ENCODE measurements at places on chromosomes 16 and 17.

GRCh38 chr16:89922477-89922883 is 662 bp upstream of the TUBB3 start:
- peak; percentile 61 for DNase-seq

- DNase-seq, result no peak
Measured at GRCh38 chr17:2718150-2718938, 6.8 kb upstream of the CLUH start.

GRCh38 chr16:67723151-67723910 is 4.2 kb upstream of the GFOD2 start:
- no peak for DNase-seq

DNA sequence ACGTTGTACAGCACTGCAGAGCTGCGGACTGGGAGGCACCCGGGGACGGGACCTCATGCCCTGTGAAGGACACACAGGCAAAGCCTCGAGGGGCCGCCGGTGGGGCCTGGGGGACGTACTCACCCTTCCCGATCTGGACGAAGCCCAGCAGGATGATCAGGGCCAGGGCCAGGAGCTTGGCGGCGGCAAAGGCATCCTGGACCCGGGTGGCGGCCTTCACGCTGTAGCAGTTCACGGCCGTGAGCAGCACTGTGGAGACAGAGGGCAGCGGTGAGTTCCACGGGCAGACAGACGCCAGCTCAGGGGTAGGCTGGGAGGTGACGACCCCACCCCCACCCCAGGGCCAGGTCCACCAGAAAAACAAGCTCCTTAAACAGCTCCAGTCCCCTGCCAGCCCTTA is 17.7 kb downstream of the SLC7A5 start:
- DNase-seq, result no peak

DNA sequence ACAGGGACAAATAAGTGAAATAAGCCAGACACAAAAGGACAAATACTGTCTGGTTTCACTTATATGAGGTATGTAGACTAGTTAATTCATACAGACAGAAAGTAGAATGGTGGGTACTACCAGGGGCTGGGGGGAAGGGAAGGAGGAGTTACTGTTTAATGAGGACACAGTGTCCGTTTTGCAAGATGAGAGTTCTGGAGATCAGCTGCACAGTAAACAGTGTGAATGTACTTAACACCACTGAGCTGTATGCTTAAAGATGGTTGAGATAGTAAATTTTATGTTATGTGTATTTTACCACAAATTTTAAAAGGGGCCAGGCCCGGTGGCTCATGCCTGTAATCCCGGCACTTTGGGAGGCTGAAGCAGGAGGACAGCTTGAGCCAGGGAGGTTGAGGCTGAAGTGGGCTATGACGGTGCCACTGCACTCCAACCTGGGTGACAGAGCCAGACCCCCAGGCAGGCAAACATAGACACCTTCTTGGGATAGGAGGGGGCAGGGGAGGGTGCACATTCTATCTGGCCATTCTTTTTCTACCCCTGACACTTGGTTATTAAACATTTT is 23.5 kb downstream of the LRRC75A start:
- DNase-seq, result no peak

- DNase-seq, result no peak
Measured at GRCh38 chr16:2210386-2211365, at the start of gene BRICD5. Gene BRICD5 (minus strand): TSS chr16:2210863. CDS start chr16:2210833, 30 bp downstream.

GRCh38 chr16:87963400-87963799 is 12.2 kb downstream of the BANP start:
- peak; percentile 78 for DNase-seq

GRCh38 chr16:89192956-89193575 is 7.3 kb downstream of the SLC22A31 start:
- peak; percentile 48 for DNase-seq

GRCh38 chr16:81995651-81996050 is 15.6 kb downstream of the SDR42E1 start:
- DNase-seq, result no peak

DNA sequence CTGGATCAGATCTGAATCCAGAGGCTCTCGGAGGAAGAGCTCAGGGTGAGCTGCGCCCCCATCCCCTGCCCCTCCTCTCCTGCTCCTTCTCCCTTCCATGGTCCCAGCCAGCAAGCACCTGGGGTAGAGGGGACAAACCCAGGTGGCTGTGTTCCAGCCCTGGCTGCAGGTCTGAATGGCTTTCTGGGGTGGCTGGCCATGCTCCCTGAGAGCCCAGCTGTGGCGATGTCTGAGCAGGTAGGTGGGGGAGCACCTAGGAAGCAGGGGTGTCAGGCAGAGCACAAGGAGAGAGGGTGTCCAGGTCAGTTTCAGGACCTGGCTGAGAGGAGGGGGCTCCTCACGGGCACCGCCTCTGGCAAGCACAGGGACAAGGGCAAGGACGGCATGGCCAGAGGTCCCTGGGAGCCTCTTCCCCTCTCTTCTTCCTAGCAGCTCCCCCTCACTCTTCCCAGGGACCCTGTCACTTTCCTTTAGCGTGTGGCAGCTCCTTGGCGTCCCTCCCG is 310.0 kb downstream of the SEC14L1 start:
- no peak for DNase-seq

DNA sequence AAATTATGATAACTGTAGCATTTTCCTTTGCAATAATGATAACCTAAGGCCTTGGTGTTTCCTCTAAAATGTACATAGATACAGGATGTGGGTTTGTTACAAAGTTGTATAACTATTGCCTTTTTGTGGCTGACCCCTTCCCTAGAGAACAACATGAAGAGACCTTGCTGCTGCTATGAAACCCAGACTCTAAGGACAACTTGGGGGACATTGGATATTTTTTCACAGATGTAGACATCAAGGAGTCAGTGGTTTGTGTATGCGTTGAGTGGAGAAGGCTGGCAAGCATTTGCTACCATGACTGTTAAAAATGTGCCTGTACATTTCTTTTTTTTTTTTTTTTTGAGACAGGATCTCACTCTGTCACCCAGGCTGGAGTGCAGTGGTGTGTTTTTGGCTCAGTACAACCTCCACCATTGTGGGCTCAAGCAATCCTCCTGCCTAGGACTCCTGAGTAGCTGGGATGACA is 12.3 kb downstream of the HMOX2 start:
- DNase-seq, result peak; percentile 33

DNA sequence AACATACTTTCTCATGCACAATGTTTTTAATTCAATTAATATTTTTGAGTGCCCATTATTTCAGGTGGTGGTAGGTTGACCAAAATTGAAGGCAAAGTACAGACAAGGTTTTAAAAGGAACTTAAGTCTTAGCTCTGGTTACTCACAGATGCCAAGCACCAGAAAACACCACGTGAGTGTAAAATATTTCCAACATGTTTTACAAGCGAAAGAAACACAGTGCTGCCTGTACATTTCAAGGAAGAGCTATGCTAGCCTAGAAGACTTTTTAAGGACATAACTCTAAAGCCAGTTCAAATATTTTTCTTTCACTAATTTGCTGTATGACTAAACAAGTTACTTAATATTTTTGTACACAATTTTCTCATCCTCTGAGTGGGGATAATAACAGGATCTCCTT is 736.4 kb upstream of the GOT2 start:
- DNase-seq, result no peak

DNA sequence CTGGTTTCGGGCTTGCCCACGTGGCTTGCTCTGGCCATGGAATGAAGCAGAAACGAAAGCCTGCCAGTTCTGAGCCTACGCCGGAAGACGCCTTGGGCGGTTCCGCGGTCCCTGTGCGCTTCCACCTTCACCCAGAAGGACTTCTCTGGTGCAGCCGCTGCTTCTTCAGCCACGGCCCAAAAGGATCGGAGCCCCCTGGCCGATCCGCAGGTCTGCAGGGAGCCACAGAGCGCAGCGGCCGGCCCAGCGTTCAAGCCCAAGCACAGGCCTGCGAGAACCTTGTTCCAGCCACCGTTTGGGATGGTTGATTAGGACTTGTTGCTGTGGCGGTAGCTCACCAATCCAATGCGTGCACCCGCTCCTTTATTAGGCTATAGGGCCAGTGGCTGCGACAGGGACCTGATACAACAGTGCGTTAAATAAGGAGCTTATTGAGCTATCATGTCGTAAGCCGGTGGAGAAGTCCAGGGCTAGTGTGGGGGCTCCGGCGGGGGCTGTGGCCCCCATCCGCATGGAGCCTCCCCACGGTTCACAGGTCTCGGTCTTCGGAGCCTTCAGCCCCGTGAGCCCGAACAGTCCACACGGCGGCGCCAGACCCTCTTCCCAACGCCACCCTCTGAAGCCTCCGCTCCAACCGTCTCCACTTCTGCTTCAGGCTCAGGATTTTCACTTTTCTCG is 10.2 kb upstream of the MPP2 start:
- DNase-seq, result peak; percentile 66

DNA sequence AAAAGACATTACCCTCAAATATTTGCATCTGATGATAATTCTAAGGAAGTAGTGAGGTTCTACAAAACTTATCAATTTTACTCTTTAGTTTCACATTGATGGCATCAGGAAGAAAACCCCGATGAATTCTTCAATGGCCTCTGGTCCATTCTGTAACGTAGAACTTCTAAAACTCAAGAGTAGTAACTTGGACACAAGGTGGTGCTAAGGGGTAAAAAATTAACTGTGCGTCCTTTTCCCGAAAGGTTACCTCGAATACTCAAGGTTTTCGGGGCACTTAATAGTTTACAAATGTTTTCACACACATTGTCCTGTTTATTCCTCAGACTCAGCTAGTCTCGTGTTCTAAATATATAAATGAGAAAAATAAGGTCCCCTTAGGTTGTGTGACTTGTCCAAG is 517.3 kb upstream of the ZFHX3 start:
- DNase-seq, result no peak

DNA sequence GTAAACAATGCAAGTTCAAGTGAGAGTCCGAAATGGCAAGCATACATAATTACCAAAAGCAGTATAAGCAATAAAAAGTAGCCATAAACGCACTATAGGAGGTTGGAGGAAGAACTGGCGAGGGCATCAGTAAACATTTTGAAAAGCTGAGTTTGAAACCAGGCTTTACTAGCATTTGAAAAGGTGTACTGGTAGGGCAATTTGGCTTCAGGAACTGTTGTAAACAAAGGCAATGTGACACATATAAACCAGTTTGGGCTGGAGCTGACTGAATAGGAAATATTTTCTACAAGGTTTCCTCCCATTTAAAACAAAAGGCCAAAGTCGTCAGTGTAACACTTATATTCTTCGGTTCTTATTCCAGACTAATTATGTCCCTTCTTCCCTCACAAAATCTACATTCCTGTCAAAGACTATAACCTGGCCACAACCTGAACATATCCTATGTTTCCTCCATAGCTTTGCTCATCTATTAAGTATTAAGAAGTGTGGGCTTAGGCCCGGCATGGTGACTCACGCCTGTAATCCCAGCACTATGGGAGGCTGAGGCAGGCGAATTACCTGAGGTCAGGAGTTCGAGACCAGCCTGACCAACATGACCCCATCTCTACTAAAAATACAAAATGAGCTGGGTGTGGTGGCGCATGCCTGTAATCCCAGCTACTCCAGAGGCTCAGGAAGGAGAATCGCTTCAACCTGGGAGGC is 7.8 kb downstream of the CBX1 start:
- no peak for DNase-seq

GRCh38 chr17:1398931-1399678 is 917 bp downstream of the YWHAE start:
- peak; percentile 29 for DNase-seq

- DNase-seq, result no peak
Measured at GRCh38 chr16:84874004-84874435, 54.2 kb downstream of the CRISPLD2 start.

DNA sequence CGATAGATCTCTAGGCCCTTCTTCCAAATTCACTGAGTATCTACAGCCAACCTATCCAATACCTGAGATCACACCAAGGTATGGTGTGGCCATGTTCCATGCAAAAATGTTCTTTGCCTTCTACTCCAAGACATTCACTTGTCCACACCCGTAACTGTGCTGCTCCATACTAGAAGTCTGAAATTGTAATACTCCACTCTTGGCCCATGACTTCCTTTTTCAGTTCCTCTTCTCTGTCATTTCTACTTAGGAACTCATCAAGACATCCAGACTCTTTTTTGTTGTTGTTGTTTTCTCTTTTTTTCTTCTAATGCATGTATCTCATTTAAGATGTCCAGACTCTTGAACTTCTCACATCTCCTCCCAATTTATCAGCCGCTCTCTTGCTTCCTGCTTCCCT is 42.5 kb upstream of the KSR1 start:
- no peak for DNase-seq

- no peak for DNase-seq
Measured at GRCh38 chr17:14298221-14298946, 2.5 kb upstream of the HS3ST3B1 start.

DNA sequence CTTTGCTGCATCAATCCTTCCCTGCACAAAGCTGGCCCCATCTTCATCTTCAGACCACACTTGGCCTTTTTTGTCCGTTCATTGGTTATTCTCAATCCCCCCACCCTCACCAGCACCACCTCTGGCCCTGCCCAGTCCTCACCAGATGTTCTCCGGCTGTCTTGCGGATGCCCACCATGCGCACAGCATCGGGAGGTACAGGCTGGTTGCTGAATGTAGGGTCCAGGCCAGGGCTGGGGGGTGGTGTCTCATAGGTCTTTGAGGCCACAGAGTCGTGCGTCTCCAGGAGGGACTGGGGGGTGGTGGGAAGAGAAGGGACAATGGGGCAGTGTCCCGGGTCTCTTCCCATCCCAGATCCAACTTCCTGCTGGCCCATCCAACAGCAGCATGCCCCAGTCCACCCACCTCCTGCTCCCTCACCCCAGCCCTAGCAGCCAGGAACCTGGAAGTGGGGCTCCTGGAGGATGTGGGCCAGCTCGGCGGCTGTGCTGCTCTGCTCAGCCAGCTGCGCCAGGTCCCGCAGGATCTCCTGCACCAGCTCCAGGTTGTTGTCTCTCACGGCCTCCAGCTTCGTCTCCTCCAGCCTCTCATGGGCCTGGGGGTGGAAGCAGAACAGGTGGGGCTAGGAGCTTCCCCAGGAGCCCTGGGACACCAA is 24.4 kb downstream of the MPP2 start:
- no peak for DNase-seq

DNA sequence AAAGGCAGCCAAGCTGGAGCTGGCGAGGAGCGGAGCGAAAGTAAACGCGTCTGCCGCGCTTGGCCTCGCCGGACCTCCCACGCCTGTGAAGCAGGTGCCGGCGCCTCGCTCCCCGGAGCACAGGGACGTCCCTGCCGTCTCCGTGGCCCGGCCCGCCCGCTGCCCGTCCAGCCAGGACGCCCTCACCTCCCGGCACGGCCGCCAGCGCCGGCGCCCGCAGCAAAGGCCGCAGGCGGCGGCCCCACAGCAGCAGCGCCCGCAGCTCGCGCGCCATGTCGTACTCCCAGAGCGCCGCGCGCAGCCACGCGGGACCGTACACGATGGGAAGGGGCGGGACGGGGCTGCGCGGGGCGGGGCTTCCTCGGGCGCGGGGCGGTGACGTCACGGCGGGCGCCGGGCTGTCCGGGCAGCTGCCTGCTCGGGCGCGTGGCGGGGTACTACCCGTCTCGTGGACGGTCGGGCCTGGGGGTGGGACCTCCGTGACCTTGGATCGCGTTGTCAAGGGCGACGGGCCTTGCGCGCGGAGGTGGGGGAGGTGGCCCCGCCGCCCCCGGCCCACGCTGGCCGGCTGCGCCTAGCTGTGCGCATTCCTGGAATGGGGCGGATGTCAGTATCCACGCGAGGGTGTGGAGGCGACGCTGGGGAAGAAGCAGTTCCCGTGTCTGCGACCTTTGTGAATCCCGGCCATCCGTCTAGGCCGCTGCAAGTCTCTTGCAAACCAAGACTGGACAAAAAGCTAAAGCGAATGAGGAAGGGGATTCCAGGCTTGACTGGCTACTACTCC is at the start of gene TRAP1:
Gene TRAP1 (minus strand): TSS at position 290 of the 784 bp plus-strand sequence. CDS start 16 bp downstream, at position 274.
- DNase-seq, result peak; percentile 90

All from activated CD4-positive, alpha-beta memory T cell treated with anti-CD3 and anti-CD28 coated beads, Interleukin-2, amount 10 ng/mL, durations not matched to agents 7 days and 5 days (primary cell).